Endothelial cell (in vitro differentiated cells): ENCODE measurements at places on chromosomes 3 and 15. TPM values are rescaled to one million over a fixed set of nuclear protein-coding genes. Genes with fewer than 3 reads are reported as not detected.
A peak's percentile ranks its signal among the peaks of the same experiment; 100 is the strongest.

DNA sequence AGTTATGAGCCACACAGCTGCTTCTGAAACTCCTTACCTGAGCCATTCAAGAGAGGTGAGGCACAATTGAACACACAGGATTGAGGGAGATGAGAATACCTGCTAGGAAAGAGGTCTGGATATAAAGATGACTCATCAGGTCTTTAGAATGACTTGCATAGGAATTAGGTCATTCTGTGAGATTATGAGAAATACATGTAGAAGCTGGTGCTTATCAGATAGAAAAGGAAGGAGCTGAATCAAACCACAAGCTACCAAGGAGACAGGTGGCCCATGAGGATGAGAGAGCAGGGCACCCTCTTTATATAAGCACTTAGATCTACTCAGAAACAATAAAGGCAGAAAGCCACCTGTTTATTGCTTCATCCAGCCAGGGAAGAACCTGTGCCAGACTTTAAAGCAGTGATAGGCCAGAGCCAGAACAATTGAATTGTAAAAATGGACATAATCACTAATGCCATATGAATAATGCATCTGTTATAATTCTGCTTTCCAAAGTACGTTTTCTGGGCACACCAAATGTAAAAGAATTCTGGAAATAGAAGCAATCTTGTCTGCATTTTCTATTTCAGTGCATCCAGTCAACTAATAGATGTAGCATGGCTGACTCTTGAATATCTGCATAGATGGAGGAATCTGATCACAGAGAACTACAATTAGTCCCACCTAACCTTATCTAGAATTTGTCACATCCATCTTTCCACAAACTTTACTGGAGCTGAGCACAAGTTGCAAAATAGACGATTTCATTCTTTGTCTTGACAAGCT is 74.9 kb downstream of the PIK3R4 start:
- no peak for DNase-seq

Gene LTK
- 25.7 TPM for total RNA-seq

DNA sequence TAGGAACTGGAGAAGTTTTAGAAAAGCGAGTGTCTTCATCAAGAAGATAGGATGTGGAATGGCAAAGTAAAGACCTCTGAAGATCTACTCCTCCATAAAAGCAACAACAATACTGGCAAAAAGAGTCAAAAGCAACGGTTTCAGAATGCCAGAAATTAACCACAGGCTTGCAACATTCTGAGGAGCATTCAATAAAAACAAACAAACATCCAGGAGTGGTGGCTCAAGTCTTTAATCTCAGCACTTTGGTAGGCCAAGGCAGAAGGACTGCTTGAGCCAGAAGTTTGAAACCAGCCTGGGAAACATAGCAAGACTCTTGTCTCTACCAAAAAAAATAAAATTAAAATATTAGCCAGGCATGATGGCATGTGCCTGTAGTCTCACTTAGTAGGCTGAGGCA is 143.2 kb upstream of the HACD2 start:
- no peak for DNase-seq

DNA sequence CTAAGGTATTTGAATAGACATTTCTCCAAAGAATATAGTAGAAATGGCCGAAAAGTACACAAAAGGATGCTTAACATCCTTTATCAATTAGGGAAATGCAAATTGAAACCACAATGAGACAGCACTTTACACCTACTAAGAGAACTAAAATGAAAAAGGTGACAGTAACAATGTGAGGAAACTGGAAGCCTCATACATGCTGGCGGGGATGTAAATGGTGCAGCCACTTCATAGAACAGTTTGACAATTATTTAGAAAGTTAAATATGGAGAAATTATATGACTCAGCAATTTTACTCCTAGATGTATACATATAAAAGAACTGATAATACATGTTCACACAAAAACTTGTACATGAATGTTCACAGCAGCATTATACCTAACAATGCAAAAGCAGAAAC is 13.4 kb downstream of the SPICE1 start:
- no peak for DNase-seq

DNA sequence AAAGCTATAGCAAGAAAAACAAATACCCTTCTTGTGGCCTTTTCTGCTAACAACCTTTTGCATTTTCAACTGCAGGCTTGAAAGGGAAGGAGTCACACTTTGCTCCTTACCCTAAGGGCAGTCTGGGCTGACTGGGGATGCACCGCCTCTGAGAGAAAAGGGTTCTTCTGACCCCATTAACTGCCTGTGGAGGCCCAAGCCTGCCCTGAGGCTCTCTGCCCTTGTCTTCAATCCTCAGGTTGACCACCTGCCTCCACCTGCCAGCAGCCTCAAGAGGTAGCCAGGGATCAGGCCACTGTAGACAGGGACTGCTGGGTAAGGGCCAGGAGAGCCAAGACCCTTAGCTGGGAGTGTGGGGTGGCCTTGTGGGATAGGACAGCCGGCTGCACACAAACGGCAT is 93.8 kb downstream of the SQOR start:
- DNase-seq: no peak

- peak; percentile 72 for DNase-seq
Observed at GRCh38 chr15:78979456-78980320, 34.8 kb upstream of the CTSH start.

DNA sequence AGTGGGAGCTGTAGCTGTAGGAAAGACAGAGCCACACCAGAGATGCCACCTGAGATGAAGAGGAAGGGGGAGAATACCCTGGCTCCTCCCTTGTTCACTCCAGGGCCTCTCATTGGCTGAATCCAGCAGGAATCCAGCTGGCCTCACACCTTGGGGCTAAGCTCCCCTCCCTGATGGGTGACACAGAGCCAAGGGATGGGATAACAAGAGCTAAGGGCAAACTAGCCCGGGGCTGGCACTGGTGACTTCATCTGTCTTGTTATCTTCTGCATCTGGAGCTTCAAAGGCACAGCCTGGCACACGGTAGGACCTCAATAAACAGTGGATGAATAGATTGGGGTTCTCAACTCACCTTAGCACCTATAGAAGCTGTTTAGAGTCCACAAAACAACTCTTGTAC is 13.8 kb upstream of the GATA2 start:
- DNase-seq: no peak

Gene CAMK2N2
- total RNA-seq: not detected

DNA sequence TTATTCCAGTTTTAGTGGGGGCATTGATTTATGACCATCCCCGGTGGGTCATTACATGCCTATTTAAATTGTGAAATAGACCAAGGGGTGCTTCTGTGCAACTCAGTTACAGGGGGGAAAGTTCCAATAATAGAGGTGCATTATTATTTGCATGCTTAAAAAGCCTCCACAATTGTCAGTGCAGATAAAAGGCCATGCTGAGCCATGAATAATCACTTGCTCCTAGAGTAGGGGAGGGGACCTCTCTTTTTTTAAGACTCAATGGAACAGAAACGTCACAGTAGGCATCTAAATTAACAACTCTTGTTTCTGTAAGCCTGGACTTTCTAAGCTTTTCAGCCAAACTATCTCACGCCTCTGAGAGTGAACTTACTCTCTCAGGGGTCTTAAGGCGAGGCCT is 66.5 kb upstream of the CMTM7 start:
- no peak for DNase-seq
